ENCODE measurements at places on chromosomes 13 and 19.

- no peak for DNase-seq
Observed at GRCh38 chr13:45951166-45951565, 99.6 kb upstream of the SIAH3 start.

GRCh38 chr19:14494910-14495671, 836 bp downstream of the GIPC1 start:
- no peak for DNase-seq

DNA sequence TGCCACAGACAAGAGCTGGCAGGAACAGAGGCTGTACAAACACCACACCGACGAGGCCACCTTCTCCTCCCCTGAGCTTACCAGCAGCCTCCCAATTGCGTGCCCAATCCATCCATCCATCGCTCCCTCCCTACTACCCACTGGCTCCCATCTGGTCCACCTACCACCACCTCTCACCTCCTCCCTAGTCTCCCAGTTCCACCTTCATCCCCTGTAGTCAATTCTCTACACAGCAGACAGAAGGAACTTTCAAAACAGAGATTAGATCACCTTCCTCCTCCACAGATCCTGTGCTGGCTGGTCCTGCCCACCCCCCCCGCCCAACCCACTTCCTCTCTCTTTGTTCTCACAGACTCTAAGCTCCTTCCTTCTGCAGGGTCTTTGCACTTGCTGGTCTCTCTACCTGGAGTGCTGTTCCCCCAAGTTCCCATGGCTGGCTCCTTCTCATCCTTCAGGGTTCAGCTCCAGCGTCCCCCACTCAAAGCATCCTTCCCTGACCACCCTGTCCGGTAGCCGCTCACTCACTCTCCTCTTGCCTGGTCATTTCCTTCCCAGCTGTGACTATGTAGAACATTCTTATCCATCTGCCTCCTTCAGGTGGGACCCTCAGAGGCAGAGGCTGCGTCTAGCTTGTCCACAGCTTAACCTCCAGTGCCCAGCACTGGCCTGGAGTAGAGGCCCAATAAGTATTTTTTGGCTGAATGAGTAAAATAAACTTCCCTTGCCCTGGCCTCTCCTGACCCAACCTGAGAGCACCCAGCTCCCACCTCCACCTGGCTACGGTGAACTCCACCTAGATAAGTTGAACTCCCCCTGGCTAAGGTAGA, 23.0 kb downstream of the PIN1 start:
- DNase-seq: peak; percentile 30

DNA sequence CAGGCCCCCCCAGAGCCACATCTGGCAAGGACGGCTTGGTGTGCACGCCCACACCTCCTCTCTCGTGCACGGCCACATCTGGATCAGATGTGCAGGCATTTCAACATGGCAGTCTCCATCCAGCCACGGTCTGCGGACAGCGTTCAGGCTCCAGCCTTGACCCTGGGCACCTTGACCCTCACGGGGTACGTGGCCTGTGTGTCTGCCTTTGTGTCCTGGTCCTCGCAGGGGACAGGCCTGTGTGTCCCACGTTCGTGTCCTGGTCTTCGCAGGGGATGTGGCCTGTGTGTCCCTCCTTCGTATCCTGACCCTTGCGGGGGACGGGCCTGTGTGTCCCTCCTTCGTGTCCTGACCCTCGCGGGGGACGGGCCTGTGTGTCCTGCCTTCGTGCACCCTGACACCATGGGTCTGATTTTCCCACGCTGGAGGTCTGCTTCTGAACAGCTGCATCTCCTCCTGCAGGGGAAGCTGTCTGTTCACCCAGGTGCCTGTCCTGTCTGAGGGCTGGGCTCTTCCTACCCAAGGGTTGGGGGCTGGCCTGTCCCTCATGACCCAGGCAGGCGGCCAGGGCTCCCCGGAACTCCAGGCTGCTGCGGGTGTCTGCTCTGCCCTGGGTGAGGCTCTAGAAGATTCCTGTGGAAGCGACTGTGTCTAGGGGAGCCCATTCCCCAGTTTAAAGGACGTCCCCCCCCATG, 25.3 kb downstream of the RASA3 start:
- DNase-seq: no peak

- DNase-seq: no peak
Observed at GRCh38 chr13:37192956-37193355, 87.5 kb upstream of the CSNK1A1L start.

DNA sequence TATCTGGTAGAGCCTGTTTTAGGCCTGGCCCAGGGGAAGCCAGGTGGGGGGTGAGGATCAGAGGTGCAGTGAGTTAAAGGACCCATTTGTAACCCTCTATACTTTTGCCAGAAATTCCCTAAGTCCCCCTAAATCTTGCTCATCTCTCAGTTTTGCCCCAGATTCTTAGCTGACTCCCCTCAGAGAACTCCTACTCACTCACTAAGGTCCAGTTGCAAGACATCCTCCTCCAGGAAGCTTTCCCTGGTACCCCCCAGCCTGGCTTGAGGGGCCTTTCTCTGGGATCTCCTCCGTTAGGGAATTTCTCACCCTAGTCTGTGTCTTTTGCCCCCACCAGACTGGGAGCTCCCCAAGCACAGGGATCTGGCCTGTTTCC, 1.9 kb downstream of the TSKS start:
- no peak for DNase-seq

GRCh38 chr13:101523154-101524131, 71.0 kb downstream of the ITGBL1 start:
- DNase-seq: no peak

All from stimulated activated naive CD4-positive, alpha-beta T cell treated with Interleukin-2 at 50 U/mL for 16 hours (primary cell).